NCI-H82 (cell line): ENCODE measurements at places on chromosomes 12 and 14.

GRCh38 chr14:74558655-74559054 is 53.4 kb downstream of the LTBP2 start:
- DNase-seq = no peak

- no peak for DNase-seq
Observed at GRCh38 chr12:24822121-24822899, 126.6 kb downstream of the BCAT1 start.

- DNase-seq = no peak
Observed at GRCh38 chr12:131896811-131897270, 2.4 kb downstream of the ULK1 start.

- DNase-seq = no peak
Observed at GRCh38 chr12:42213954-42214426, 24.1 kb downstream of the YAF2 start.

- DNase-seq = no peak
Observed at GRCh38 chr14:32512813-32513212, 183.7 kb downstream of the AKAP6 start.

DNA sequence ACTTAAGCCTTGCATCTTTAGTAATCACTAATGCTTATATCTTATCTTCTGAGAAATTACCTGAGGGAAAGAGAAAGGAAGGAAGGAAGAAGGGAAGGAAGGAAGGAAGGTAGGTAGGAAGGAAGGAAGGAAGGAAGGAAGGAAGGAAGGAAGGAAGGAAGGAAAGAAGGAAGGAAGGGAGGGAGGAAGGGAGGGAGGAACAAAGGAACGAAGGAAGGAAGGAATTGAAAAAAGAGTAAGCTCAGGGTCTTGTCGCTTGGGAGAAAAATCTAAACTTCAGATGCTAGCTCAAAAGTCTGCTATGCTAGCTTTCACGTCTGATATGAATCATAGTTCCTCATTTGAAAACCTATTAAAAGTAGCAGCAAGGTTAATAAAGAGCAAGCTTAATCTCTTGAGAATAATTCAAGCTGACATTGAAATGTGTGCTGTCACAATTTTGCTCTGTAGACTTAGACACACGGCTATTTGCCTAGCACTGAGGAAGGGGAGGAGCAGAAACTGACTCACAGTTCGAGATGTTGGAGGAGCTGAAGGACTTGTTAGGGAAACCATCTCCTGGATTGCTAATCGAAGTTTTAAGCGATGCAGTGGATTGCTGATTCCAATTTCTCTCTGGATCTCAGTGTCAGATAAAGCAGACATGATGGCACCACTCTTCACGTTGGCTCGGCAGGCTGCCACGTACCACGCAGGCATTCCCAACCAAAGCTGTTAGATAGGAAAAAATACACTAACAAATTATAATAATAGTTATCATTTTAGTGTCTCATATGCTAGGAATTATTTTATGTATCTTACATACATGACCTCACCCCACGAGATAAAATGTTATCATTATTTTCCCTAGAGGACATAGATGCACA is 216.7 kb downstream of the ACSS3 start:
- DNase-seq = peak; percentile 6

GRCh38 chr12:79927772-79928474 is 7.0 kb downstream of the PPP1R12A start:
- DNase-seq = no peak
